ENCODE measurements at places on chromosomes 12 and 14.

DNA sequence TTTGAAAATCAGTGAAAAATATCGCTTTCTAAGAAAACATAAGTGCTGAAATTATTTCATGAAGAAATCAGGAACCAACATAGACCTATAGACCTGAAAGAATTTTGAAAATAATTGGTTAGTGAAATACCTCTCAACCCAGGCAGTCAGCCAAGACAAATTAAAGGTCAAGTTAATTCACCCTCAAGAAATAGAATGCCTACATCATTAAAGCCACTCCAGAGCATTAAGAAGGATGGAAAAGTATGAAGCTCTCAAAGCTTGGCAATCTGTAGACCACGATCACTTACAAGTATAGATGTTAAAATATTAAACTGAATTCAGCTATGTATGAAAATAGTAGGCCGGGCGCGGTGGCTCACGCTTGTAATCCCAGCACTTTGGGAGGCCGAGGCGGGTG is 48.3 kb downstream of the SFSWAP start:
- DNase-seq, result no peak

GRCh38 chr14:92135269-92135668 is 13.5 kb downstream of the CPSF2 start:
- DNase-seq, result no peak

- DNase-seq, result no peak
Observed at GRCh38 chr14:36365766-36366165, 45.3 kb upstream of the MBIP start.

- peak; percentile 71 for DNase-seq
Observed at GRCh38 chr12:93572712-93573551, 457 bp downstream of the SOCS2 start.

Data from Right ventricle myocardium inferior (tissue), 1 donor.